Pulmonary artery endothelial cell (primary cell): ENCODE measurements at places on chromosomes 1 and 21.

- no peak for DNase-seq
These were observed 21.5 kb downstream of the FGGY start for GRCh38 chr1:59318271-59318860.

DNA sequence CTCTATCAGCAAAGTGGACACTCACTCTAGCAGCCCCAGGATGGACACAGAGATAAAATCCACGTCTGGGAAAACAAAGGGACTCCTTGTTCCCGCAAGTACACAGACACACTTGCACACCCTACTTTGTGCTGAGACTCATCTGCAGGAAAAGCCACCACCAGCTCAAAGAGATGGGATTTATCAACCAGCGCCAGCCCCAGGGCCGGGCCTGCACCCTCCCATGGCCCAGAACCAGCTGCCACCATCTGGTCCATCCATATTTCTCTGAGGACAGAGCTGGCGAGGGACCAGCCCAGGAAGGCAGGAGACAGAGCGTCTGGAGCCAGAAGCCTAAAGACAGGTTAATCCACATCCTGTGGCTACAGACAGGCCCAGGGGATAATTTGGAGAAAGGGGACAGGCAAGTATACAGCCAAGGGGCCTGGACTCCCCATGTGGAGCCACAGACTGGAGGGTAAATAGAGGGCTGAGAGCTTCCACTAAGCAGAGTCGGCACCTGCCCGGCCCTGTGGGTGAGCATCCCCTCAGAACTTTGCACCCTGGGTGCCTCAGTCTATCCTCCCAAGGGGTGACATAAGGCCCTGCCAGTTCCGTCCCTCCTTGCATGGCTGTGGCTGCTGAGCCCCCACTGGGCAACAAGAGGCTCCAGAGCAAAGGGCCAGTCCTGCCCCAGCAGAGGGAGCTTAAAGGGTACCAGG, 233.9 kb downstream of the PTPRU start:
- no peak for DNase-seq

- no peak for DNase-seq
These were observed 472 bp downstream of the DTL start for GRCh38 chr1:212035835-212036605.

GRCh38 chr1:200351826-200352549, 57.8 kb downstream of the ZNF281 start:
- DNase-seq: no peak

- DNase-seq: no peak
These were observed 186.4 kb downstream of the MRPL39 start for GRCh38 chr21:25420831-25421230.

DNA sequence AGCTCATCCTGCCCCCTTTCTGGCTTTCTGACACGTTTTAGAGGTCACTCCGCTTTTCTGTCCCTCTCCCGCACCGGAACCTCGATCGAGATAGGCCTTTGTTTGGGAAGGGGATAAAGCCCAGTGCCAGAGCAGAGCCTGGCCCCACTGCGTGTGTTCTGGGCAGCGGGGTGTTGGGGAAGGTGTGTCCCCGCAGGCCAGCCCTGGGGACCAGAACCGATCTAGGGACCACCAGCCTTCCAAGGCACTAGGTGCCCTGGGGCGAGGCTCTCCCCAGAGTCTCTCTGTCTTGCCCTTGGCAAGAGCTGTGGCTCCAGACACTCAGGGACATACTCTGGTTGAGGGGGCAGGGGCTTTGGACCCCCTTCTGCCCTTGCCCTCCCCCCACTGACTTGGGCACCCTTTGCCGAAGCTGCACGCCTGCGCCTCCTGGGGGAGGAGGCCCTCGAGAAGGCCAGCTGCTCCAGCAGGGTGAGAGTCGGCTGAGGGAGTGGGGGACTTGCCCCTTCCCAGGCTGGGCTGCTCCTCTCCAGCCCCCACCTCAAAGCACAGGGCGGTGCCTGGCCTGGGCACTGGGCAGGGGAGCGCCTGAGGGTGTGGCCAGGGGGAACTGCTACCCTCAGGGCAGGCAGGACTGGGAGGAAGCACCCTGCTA, 16.4 kb downstream of the PRXL2B start:
- DNase-seq: no peak

DNA sequence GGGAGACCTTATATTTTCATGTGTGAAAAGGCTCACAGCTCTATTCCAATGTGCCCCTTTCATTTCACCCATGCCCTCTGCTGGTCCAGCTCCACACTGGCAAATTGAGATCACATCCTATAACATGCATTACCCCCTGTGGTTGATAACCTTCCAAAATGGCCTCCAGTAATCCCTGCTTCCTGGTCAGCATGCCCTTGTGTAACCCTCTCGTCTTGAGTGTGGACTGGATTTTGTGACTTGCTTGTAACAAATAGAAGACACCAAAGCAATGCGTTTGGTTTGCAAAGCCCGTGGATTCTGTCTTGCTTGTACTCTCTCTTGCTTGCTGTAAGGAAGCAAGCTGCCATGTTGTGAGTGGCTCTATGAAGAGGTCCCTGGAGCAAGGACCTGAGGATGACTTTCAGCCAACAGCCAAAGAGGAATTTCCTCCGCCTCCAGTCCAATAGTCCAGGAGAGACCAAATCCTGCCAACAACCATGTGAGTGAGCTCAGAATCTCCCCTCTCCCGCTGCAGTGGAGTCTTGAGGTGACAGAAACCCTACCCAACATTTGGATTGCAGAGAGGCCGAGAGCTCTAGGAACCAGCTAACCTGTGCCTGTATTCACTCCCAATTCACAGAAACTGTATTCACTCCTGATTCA, 17.4 kb downstream of the KCNA10 start:
- no peak for DNase-seq

DNA sequence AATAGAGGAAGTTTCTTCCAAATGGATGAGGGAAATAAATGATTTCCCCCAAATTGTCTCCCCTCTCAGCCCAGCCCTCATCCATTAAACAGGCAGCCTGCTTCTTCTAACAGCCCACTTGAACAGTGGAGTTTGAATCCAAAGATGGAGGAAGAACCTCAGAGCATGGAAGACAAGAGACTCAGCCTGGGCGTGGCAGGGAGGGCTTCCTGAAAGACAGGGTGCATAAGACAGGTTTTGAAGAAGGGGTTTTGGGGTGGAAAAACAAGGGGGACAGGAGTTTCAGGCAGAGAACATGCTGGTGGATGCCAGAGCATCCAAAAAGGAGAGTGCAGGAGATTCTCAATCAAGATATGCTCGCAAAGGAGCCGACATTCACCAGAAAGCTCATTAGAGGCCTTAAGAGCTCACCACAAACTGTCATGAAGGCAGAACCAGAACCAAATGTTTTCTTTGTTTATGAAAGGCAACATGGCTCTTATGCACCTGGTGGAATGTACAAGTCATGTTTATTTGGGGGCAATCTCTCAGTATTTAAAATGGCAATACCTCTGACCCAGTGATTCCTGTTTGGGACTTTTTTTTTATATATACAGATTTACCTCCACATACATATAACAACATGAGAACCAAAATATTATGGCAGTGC, 26.5 kb upstream of the TSPEAR start:
- DNase-seq: no peak

DNA sequence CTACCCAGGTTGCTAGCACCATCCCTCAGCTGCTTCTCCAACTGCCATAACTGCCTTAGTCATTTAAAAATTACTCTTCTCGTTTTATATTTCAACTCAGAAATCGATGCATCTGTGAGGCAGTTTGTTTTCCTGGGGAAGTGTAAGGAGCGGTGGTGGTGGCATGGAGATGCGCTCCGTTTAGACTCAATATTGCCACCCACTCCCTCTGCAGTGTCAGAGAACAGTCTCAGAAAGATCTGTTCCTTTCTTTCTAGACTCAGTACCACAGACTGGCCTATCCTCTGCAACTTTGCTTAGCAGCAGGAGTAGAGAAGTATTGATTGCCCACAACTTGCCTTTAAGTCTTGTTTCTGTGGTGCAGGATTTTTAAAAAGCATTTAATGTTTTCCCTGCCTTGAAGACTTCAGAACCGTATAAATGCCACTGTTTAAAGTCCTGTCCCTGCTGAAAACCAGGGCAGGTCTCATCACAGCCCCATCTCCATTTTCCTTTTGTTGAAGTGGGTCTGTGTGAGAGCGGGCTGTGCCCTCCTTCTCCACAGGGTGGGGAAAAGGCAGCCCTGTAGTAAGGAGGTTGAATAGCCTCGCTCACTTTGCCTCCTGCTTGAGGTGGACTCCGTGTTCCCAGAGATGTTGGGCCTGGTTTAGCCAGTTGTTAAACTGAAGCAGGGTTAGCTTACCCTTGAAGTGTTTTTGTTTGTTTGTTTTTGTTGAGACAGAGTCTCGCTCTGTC, 105.2 kb downstream of the NFIA start:
- DNase-seq: no peak

- no peak for DNase-seq
These were observed 98.4 kb upstream of the TNR start for GRCh38 chr1:175841738-175842187.

DNA sequence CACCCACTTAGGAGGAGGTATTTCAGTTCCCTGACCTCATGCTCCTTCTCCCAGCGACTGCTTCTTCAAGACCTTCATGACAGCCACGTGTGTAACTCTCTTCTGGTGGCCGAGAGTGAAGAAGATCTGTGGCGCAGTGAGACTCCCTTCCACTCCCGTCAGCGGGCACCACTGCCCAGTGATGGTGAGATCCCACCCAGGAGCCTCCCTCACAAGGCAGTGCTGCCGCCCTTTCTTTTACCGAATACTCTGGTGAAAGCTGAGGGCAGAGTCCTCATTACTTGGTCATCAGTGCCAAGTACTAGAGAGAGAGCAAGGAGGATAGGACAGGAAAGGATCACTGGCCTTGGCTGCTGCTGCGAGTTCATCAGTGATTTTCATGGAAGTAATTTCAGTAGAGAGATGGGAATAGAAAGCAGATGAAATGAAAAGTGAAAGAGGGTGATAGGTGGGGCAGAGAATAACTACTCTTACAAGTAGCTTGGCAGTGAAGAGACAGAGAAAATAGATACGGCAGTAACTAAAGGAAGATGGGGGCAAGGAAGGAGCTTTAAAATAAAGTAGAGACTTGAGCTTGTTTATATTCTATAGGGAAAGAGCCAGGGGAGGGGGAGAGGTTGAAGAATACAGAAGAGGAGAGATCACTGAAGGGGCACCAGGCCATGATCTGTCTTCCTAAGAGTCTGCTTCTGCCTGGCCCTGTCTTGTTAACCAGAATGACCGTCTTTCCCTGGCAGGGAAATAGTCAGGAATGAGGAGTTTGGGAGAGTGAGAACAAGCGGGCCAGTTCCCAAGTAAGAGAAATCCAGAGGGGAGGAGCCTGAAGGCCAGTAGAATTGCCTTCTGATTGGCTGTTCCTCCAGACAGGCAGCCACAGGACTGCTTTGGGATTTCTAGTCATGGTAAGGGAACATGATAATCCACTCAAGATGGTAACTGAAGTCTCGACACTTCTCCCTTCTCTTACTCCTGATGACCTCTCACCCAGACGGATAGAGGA, 18.3 kb downstream of the HYI start:
- no peak for DNase-seq

- no peak for DNase-seq
These were observed 3.9 kb upstream of the FLG start for GRCh38 chr1:152328801-152329391.

GRCh38 chr1:36092166-36092797, 3.6 kb downstream of the ADPRS start:
- DNase-seq: no peak

DNA sequence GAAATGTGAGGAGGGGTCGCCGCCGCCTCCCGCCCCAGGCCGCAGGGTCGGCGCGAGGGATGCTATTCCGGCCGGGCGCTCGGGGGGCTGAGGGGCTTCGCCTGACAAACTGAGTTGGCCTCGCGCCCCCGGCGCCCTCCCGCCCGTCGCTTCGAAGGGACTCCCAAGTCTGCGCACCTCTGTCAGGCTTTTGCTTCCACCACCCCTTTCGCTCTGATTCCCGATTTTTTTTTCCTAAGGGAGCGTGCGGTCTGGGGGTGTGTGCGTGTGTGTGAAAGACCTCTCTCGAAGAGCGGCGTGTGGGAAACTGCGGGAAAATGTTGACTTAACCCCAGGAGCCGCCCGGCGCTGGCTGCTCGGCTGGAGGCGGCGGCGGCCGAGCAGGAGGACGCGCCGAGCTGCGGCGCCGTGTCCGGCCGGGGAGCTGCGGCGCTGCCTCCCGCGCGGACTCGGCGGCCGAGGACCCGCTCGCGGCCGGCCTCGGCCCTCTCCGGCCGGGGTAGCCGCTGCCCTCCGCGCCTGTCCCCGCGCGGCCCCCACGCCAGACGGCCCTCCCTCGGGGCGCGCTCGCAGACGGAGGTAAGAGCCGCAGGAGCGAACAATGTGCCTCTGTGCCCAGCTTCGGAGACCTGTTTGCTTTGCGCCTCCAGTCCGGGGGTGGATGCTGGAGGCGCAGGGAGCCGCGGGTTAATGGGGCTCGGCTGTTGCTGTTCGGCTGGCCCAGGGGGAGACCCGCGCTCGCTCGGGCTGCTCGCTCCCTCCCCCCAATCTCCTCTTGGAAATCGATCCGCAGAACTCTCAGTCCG, 1.1 kb downstream of the ADGRL2 start:
- no peak for DNase-seq

GRCh38 chr1:109620401-109620791, 759 bp downstream of the AMPD2 start:
- no peak for DNase-seq

DNA sequence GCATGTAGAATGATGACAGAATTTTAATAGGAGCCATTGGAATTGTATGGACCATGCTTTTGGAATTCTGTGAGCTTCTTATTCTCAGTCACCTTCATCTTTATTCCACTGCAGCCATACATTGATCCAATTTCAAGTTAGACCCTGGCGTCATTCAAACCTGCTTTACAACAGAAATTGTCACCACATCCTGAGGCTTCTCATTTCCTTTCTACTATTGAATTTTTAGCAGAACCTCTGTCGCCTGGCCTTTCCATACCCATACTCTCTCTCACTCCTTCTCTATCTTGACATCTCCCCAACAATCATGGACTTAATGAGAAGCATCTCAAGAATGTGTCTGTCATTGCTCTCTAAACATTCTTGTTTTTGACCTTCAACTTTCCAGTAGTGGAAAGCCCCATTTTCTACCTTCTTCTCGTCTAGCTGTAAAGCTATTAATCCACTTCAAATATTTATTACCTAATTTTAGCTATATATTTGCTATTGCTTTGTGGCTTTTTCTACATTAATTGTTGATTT, 74.1 kb downstream of the CRB1 start:
- no peak for DNase-seq

DNA sequence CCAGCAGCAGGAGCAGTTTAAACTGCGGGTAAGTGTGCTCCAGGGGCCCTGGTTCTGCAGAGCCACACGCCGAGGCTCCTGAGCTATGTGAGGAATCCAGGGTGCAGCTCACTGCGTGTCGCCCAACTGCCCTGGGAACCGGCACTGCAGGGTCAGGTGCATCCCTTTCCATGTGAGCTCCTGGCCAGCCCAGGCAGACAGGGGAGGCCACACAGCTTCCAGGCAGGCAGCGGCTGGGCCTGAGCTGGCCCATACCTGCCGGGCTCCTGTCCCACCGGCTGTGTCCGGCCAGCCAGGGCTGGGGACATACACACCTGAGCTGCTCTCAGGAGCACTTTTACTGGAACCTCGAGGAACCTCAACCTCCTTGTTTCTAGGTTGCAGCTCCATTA, 18.6 kb upstream of the COL18A1 start:
- DNase-seq: no peak

GRCh38 chr1:210908257-210908656, 225.7 kb downstream of the KCNH1 start:
- DNase-seq: no peak
